ENCODE measurements at places on chromosomes 5 and 9.
A peak's percentile ranks its signal among the peaks of the same experiment; 100 is the strongest.

- no peak for DNase-seq
These were observed 40.2 kb downstream of the FBXW11 start for GRCh38 chr5:171966270-171966669.

- no peak for DNase-seq
These were observed 397.5 kb downstream of the TMEM167A start for GRCh38 chr5:82679660-82680059.

GRCh38 chr5:119445544-119445943 is 6.8 kb upstream of the HSD17B4 start:
- DNase-seq: no peak

DNA sequence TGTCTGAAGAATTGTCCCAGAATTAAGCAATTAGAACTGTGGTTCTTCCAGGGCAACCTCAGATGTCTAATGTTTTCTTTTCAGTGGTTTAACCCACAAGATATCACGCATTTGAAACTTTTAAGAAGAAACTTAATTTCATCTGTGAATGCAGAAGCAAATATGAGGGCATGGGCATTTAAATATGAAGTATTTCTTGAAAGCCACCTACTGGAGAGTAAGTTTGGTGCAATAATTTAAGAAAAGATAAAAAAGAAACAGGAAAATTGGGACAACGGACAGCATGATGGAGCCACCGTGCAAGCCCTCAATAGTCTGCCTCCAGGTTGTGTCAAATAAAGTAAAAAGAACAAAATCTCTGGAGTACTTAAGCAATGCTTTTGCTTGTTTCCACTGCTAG is 1.2 kb upstream of the CAPSL start:
- no peak for DNase-seq

- DNase-seq: no peak
These were observed 286.4 kb downstream of the GADD45G start for GRCh38 chr9:89891221-89891590.

GRCh38 chr9:35520364-35520710 is 30.4 kb downstream of the RUSC2 start:
- DNase-seq: peak; percentile 23

GRCh38 chr5:28084069-28084468 is 1045.7 kb upstream of the CDH9 start:
- DNase-seq: no peak

GRCh38 chr9:70484232-70485130 is 70.0 kb upstream of the KLF9 start:
- peak; percentile 92 for DNase-seq

GRCh38 chr9:114779352-114779845 is 26.4 kb downstream of the TNFSF15 start:
- no peak for DNase-seq

DNA sequence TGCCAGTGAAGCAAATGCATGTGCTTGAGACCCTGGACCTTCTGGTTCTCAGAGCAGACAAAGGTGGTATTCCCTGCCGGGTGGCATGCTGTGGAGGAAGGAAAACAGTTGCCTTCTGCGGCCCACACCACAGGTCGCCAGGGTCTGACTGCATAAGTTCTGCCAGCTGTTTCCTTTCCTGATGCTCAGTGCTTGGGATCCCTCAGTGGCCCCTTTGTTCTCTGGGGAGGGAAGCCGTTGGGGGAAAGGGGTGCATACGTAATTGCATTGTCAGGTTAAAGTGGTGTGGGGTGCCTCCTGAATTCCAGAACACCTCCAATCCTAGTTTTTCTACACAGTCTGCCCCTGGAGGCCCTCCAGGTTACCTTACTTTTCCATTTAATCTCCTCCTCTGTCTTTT is 43.1 kb upstream of the SLC2A8 start:
- DNase-seq: no peak

GRCh38 chr5:53313145-53313544 is 167.3 kb upstream of the FST start:
- no peak for DNase-seq

GRCh38 chr9:38527503-38527902 is 92.9 kb downstream of the ANKRD18A start:
- DNase-seq: peak; percentile 0

DNA sequence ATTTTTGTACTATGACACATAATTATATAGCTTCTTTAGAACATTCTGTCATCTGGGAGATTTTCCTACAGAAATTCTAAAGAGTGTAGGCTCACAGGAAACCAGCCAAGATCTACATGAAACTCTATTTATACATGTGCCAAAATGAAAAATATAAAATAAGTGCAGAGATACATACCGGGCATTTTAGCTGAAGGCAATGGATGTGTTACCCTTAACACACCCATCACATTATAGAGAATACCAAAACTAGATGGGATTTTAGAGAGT is 125.9 kb downstream of the TRIM32 start:
- no peak for DNase-seq

DNA sequence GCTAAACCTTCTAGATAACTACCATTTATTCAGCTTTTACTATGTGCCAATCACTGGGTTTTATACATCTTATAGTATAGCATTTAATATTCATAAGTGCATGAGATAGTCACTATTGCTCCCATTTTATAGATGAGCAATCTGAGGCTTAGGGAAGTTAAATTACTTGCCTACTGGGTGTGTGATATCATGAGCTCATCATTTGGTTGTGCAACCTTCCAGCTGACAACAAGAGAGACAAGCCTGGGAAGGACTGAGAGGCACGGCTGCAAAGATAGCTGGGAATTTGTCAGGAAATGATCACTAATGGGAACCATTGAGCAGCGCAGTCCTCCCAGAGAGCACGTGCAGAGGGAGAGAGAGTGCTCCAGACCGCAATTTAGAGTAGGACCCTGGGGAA is 481.6 kb upstream of the KIF2A start:
- no peak for DNase-seq

GRCh38 chr5:32273821-32274220 is 38.9 kb downstream of the MTMR12 start:
- no peak for DNase-seq

DNA sequence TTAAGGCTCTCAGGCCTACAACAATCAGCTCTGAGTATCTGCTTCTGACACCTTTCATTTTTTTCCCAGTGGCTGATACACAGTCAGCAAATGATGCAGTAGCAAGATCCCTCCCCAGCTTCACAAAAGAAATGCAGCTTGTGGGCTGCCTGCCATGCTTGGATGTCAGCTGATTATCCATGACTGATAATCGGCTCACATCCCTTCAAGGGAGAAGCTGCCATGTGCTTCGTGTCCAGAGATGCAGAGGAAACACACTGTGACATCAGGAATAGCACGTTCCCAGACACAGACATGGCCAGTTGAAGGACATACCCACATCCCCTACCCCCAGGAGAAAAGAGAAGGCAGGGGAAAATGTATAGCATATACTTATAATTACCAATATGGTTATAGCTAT is 27.9 kb downstream of the TMEM215 start:
- DNase-seq: no peak

DNA sequence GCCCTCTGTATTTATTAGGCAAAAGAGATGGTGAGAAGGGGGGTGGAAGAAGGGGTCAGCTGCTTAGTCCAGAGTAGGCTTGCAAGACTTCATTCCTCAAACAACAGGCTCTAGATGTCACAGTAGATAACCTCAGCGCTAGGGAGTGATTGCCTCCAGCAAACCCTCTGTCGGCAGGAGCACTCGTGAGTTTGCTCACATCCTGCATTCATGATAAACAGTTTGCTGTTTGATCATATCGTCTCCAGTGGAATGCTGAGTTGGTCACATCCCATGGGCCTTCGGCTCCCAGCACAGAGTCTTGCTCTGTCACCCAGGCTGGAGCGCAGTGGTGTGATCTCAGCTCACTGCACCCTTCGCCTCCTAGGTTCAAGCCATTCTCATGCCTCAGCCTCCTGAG is 3.6 kb downstream of the TTC23L start:
- no peak for DNase-seq

- DNase-seq: no peak
These were observed 500.7 kb downstream of the CDH12 start for GRCh38 chr5:22352493-22352892.

GRCh38 chr5:142306077-142306502 is 18.7 kb downstream of the SPRY4 start:
- no peak for DNase-seq

DNA sequence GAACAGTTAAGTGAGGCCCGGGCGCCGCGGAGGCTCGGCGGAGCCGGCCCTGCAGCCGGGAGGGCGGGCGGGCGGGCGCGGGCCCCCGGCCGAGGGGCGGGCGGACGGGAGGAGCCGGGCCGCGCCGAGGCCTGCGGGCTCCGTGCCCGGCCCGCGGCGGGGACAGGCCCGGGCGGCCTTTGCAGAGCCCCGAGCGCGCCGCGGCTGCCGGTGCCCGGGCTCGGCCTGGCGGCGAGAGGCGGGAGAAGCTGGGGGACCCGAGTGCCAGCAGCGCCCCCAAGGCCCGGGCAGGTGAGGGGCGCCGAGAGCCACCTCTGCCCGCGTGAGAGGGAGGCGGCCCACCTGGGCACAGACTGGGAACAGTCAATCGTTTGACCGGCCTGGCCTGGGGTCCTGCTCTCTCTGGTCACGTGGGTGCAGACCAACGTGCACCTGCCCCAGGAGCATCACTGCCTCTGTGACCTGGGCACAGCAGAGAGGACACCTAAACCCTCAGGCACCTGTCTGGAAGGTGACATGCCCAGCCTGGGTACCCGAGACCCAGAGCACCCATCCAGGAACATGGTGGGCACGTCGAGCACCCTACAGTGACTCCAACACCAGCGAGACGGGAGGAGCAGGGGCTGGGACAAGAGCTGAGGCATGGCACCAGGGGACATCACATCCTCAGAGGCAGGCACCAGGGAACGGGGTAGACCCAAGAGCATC is 531 bp downstream of the MVB12B start:
- no peak for DNase-seq

DNA sequence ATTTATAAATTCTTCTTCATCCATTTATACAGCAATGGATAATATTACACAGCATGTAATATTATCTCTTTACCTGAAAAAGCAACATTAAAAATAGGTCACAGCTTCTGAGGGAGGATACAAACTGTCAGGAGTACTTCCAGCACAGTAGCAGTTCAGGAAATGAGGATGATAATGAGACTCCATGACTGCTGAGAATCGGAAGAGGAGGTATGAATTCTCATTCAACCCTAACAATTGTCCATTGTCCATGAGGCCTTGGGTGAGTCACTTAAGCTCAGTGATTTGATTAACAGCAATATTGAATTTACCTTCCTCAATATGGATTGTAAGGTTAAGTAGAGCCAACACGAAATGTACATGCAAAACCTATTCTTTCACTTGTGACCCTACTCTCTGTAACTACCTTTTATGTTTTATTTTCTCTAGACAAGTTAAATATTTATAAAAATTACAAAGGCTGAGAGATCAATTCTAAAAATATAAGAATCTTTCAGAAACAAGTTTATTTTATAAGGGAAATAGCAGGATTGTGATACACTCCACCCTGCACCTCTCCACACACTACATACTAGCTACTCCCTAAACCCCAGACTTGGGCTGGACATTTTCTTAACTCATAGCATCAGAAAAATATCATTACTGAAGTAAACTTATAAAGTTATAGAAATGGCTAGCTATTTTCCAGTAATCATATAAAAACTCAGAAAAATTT is 159.1 kb upstream of the ACOT12 start:
- no peak for DNase-seq

GRCh38 chr9:26527931-26528330 is 364.7 kb downstream of the CAAP1 start:
- DNase-seq: no peak

DNA sequence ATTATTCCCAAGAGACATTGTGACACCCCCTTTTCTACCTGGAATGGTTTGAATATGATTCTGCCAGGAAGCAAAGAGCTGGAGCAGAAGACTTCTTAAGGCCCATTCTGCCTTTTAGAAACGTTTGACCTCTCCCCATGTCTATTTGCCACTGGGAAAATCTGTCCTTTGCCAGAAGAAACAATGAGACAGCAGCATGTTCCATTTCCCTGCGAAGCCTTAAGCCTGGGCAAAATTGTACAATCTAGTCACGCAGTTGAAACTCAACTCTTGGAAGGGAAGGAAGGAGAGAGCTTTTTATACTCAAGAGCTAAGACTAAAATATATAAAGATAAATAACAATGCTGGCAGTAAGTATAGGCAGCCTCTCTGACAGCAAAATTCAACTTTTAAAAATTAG is 22.1 kb upstream of the SPOCK1 start:
- DNase-seq: no peak

DNA sequence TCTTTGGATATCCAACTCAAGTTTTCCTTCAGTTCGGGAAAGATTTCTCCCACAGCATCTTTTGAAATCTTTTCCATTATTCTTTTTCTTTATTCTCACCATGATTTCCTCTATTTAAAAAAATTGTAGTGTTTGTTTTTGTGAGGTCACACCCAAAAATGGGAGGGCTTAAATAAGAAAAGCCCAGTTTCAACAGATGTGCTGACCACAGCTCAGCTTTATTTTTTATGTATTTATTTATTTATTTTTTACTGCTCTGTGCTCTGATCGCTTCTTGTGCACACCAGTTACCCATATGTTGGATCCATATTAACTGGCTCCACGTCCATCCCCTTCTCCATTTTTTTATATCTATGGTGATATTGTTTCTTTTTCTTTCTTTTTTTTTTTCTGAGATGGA is 20.3 kb downstream of the GFPT2 start:
- no peak for DNase-seq

GRCh38 chr5:160651692-160652645 is 200.0 kb downstream of the ATP10B start:
- DNase-seq: no peak

GRCh38 chr5:36052538-36052937 is 14.1 kb downstream of the UGT3A2 start:
- no peak for DNase-seq

DNA sequence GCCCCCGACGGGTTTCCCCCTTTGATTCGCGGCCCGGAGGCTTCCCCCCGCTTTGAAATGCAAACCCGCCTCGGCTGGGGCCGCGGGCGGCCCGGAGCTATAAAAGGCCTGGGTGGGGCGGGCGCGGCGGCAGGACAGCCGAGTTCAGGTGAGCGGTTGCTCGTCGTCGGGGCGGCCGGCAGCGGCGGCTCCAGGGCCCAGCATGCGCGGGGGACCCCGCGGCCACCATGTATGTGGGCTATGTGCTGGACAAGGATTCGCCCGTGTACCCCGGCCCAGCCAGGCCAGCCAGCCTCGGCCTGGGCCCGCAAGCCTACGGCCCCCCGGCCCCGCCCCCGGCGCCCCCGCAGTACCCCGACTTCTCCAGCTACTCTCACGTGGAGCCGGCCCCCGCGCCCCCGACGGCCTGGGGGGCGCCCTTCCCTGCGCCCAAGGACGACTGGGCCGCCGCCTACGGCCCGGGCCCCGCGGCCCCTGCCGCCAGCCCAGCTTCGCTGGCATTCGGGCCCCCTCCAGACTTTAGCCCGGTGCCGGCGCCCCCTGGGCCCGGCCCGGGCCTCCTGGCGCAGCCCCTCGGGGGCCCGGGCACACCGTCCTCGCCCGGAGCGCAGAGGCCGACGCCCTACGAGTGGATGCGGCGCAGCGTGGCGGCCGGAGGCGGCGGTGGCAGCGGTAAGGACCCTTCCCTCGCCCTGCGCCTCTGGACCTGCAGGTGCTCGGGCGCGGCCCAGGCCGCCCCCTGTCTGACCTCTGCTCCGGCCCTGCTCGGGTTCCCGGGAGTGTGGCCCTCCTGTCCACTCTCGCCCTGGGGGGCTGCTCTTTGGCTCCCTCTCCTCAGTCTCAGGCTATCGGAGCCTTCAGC is at the start of gene CDX1:
TSS of gene CDX1 (plus strand) at position 129 of the 862 bp plus-strand sequence. CDS start at position 228, 99 bp downstream.
- DNase-seq: no peak

- DNase-seq: peak; percentile 95
These were observed 59.6 kb downstream of the RICTOR start for GRCh38 chr5:39014561-39014960.

GRCh38 chr9:88308831-88309560 is 79.2 kb upstream of the SPIN1 start:
- no peak for DNase-seq
